Stomach (tissue), 19 donors: ENCODE measurements at places on chromosomes 12 and 14. TPM values are rescaled to one million over a fixed set of nuclear protein-coding genes. Genes with fewer than 3 reads are reported as not detected.

Gene LHX5
- not detected for total RNA-seq

Gene OGFOD2
- 29.2 TPM for total RNA-seq

DNA sequence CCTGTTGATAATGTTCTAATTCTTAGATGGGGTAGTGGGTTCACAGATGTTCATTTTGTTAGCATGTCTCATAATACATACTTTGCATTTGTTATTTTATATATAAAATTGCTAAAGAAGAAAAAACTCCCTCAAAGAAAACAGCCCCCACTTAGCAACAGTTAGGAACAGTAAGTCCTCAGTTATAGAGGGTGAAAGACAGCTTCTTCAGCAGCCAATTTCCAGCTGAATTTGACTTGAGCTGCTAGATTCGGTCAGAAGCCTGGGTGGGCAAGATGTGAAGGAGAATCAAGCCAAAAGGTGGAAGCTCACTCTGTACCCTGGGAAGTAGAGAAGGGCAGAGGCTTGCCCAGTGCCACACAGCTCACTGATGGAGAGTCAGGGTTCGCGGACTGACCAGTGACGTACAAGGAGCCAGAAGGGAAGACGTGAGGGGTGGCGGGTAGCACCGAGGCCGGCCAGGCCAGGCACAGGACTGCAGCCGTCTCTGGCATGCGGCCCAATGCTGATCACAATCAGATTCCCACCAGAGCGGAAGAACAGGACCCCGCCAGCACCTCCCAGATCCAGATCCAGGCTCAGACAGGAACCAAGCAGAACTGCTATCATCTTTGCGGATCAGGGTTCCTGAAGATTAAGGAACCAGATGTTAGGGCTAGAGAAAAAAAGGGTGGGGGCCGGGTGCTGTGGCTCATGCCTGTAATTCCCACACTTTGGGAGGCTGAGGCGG is 30.4 kb upstream of the VWF start:
- no peak for DNase-seq

Gene IL26
- total RNA-seq: not detected

Gene SCN8A
- total RNA-seq: 1.2 TPM

- no peak for DNase-seq
These were observed 75.6 kb upstream of the FLRT2 start for GRCh38 chr14:85454226-85454813.

- DNase-seq: no peak
These were observed 1.1 kb upstream of the INSM2 start for GRCh38 chr14:35532783-35533356.

Gene FGF23
- not detected for total RNA-seq

Gene HRK
- not detected for total RNA-seq

Gene STX2
- total RNA-seq: 9.0 TPM

Gene FOXN4
- total RNA-seq: not detected

Gene RITA1
- total RNA-seq: 4.1 TPM

GRCh38 chr12:126487431-126487980 is 1422.3 kb downstream of the AACS start:
- DNase-seq: no peak

- no peak for DNase-seq
These were observed 216.1 kb downstream of the NUAK1 start for GRCh38 chr12:105922670-105923102.

Gene TM9SF1
- 31.6 TPM for total RNA-seq

Gene TROAP
- 54.2 TPM for total RNA-seq

Gene OR11H7
- total RNA-seq: not detected

- no peak for DNase-seq
These were observed 55.1 kb downstream of the IFT81 start for GRCh38 chr12:110179291-110179690.

DNA sequence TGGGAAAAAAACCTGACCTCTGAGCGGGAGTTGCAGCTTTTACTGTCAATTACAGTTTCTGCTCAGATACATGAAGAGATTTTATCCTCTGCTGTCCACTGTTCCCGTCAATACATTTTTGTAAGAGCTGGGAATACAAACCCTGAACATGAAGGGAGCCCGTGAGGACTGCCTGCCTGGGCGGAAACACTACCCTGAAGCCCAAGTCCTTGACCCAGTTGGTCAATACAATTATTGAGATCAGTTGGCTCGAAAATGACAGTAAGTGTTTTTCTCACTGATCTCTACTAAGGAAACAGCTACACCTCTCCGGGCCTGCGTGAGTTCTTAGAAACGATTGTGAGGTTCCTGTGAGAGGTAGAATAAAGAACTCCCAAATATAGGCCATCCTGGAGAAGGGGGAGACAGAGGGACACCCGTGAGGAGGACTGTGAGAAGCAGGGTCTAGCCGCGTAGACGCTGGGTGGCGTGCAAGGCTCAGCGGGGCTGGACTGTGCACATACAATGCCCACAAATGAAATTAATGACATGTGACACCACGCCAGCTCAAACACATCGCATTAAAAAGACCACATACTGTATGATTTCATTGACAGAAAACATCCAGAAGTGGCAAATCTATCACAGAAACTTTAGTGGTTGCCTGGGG is 509.5 kb downstream of the TMEM132D start:
- DNase-seq: no peak

DNA sequence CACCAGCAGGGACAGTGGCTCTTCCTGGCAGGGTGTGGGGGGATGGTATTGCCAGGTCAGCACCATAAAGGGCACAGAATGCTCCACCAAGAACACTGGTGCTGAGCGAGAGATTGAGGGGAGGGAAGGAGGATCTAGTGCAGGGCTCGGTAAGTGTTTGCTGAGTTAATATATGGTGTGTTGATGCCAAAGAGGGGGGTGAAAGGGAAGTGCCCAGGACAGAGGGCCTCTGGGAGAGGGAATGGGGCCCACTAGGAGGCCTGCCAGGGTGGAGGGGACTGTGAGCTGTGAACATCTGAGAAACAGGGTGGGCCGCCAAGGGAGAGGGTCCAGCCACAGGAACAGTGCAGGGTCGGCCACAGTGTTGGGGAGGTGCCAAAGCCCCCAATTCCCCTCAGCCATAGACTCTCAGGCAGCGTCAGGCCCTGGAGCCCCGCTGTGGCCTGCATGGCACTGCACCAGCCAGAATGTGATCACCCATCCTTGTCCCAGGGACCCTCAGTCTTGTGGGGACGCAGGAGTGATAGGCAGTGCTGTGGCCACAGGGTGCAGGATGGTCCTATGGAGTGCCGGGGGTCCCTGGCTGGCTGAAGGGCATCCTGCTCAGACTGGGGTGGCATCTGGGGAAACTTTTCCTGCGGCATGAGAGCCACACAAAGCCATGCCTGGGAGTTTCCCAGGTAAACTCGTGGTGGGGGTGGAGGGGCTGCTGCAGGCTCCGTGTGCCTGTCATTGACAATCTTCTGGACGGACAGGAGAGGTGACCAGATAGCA is 11.9 kb downstream of the RIN3 start:
- DNase-seq: no peak

DNA sequence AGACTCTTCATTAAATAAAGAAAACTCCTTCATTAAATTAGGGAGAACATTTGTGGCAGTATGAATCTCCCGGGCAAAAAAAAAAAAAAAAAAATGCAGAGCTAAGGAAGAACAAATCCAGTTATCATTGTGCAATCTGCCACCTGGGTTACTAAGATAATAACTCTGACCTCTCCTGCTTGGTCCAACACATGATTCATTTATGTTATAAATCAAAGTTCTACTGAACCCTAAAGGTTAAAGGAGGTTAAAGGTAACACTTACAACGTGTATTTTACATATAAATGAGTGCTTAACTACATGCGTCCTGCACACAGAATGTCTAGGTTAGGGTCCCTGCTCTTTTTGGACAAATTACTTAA is 4.2 kb downstream of the TGFB3 start:
- DNase-seq: no peak

- no peak for DNase-seq
These were observed 11.5 kb downstream of the RIMBP2 start for GRCh38 chr12:130704606-130705005.

GRCh38 chr12:47817272-47818006 is 2.3 kb downstream of the HDAC7 start:
- DNase-seq: no peak

Gene SELPLG
- total RNA-seq: 1.2 TPM

Gene P2RX7
- not detected for total RNA-seq

DNA sequence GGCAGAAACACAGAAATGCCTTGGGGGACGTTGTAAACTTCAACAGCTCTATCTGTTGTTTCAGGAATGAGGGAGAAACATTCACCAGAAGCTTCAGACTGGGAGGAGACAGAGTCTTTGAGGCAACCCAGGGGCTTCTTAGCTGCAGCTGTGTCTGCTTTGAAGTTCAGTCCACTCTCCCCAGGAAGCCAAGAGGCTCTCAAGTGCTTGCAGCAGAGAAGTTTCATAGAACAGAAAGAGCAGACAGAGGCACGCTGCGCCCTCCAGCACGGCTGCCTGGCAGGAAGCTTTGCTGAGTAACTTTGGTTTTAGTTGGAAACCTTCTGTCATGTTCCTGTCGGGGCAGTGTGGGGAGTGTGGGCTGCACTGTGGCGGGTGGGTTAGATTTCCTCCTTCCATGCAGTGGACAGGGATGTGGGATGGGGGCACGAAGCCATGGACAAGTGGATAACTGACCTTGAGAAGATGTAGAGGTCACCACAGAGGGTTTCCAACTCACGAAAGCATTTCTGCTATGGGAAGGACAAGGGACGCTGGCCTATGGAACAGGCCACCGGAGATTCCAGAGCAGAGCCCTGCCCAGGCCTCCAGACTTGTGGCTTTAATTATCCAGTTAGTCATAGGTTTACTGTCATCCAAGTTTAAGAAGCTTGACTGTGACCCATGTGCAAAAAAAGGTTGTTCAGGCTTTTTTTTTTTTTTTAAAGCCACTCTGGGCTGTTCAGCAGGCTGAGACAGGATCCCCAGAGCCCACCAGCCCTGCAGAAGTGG is 107.7 kb downstream of the ARF6 start:
- DNase-seq: peak; percentile 56

DNA sequence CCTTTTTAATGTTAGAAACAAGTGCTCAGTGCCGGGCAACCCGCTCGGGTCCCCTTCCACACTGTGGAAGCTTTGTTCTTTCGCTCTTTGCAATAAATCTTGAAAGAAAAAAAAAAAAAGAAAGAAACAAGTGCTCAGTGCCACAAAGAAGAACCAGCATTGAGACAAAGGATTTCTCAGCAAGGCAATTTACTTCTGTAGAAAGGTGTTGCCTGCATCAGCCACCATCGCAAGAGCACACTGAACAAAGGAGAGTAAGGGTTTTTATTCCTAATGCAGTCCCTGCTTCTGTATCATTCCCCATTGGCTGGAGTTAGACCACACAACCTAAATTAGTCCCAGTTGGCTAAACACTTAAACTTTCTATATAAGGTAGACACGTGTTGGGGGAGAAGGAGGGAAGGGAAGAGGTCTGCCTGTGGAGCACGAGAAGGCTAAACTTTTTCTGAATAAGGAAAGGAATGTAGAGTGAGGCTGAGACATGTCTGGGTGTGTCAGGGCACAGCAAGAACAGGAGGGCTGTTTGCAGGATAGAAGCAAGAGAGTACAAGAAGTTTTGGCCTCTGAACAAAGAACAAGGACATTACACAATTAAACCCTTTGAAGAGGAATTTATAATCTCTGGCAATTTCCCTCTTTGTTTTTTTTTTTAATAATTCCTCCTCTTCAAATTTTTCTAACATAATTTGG is 21.4 kb downstream of the KLRF2 start:
- DNase-seq: no peak

Gene TAS2R9
- not detected for total RNA-seq

GRCh38 chr12:51980051-51980808 is 26.5 kb upstream of the TAMALIN start:
- DNase-seq: peak; percentile 90

DNA sequence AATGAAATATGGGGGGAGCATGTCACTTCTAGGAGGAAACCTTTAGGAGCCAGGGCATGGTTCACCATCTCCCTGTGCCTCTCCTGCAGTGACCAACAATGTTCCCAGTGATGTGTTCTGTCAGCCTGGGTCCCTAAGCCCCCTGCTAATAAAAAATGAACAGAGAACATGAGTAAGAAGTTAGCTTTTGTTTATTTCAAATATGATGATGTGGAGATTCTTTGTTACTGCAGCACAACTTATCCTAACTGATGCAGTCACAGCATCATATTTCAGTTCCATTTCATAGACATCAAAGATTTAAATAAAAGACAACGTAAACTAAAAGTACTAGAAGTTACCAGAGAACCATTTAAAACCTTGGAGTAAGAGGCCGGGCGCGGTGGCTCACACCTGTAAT is 43.9 kb downstream of the SERPINA3 start:
- no peak for DNase-seq

- DNase-seq: no peak
These were observed 903.4 kb downstream of the LRFN5 start for GRCh38 chr14:42510071-42510470.

- DNase-seq: no peak
These were observed 150.1 kb downstream of the PRKCH start for GRCh38 chr14:61471297-61472005.

DNA sequence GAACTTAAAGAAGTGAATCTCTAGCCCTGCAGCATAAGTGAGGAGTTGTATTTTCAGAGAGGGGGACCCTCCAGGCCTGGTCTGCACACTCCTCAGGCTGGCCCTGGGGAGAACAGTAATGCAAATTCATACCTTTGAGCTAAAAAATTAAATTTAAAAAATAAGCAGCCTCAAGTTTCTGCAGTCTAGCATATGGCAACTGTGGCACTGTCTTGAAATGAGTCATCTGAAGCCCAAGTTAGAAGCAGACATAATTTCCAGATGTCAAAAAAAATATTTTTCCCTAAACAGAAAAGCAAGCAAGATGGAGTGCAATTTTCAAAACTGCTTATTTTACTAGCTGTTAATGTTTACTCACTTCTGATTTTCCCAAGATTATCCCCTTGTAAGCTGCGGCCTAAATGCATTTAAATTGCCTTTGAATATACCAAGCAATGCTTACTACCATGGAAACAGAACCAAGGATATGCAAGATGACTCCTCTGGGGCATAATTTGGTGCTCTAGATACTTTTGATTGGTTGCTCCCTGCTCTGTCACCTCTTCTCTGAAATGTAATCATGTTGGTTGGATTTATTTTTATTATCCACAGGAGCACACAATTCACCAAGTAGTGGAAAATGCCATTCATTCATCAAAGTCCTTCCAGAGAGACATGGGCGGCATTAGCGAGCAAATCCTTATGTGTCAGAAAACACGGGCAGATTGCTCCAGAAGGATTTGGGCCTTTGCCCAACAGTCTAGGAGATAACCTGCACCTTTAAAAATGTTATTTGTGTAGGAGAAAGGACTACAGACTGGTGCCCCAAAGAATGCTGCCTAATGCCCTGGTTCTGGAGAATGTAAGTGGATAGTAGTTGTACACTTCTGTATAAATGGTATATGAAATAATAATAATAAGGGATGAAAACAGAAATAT is 25.0 kb upstream of the DHRS7 start:
- no peak for DNase-seq

GRCh38 chr14:39492267-39492666 is 60.0 kb upstream of the FBXO33 start:
- DNase-seq: no peak

- DNase-seq: peak; percentile 80
These were observed 25.0 kb downstream of the OTUB2 start for GRCh38 chr14:94051115-94051514.

DNA sequence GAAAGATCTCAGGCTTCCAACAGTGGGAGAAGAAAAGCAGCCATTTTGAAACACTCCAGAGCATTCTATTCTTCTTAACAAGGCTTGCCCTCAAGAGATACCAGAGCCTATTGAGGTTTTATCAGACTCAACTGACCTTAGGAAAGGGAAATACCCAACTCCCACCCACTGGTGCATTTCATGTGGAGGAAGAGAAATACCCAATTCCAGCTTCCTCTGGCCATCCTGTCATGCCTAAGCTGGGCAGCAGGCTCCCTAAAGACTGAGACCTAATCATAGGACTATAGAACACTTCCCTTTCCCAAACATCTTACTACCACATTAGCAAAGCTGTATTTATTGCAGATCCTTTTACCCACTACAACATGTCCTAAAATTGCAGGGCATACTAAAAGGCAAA is 164.5 kb downstream of the KIF21A start:
- no peak for DNase-seq
